ENCODE measurements at places on chromosomes 4 and X. TPM values are rescaled to one million over a fixed set of nuclear protein-coding genes. Genes with fewer than 3 reads are reported as not detected.

- H3K4me1 ChIP-seq: no peaks in the 10 kb centered on the region
- H3K27me3 ChIP-seq: no peaks in the 10 kb centered on the region
- H3K4me3 ChIP-seq: peak overlapping the region; percentile 57
- DNase-seq: no peak
Observed at GRCh38 chrX:154749856-154750255, 1.0 kb downstream of the GAB3 start.

DNA sequence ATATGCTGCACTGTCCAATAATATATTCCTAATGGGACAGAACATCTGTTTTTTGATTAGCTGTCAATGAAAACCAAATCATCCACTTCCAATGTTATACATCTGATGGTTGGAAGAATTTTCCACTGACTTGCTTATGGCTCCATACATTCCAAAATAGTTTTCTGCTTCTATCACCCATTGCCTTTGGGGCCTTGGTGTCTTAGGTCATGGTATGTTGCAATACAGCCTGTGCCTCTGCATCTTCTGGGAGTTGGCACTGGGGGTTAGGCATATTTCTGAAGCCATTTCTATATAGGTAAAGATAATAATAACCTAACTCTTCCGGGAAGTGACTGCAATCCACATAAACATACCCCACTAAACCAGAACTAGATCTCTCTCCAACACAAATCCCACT, 53.2 kb upstream of the NR3C2 start:
- no peaks in the 10 kb centered on the region for H3K36me3 ChIP-seq
- H3K4me1 ChIP-seq: no peaks in the 10 kb centered on the region
- no peak overlapping the region for H3K4me3 ChIP-seq
- no peaks in the 10 kb centered on the region for H3K27me3 ChIP-seq

GRCh38 chr4:180636696-180637404, 1606.4 kb upstream of the TENM3 start:
- H3K36me3 ChIP-seq: no peaks in the 10 kb centered on the region
- H3K4me3 ChIP-seq: no peak overlapping the region
- H3K27me3 ChIP-seq: no peaks in the 10 kb centered on the region
- H3K4me1 ChIP-seq: no peaks in the 10 kb centered on the region

DNA sequence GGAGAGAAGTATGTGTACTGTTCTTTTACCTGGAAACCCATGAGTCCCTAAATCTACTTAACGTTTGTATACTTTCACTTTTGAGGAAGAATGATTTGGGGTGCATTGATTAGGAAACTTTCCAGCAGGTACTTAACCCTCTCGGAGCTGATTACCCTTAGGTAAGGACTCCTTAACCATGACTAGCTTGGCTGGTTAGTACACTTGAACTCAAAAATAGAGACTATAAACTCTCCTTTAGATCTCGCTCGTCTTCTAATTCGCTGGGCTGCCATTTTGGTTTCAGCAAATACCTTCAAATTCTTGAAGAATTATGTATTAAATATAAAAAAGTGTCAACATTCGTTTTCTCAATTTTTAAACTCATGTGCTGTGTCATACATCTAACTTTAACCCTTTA, 2.0 kb downstream of the USP9X start:
- H3K4me3 ChIP-seq: peak overlapping the region; percentile 91
- H3K27ac ChIP-seq: peak overlapping the region; percentile 67
- no peaks in the 10 kb centered on the region for H3K27me3 ChIP-seq
- no peaks in the 10 kb centered on the region for H3K36me3 ChIP-seq

GRCh38 chr4:94339779-94340178, 2.9 kb downstream of the HPGDS start:
- no peaks in the 10 kb centered on the region for H3K36me3 ChIP-seq
- H3K4me1 ChIP-seq: no peaks in the 10 kb centered on the region
- H3K27ac ChIP-seq: no peak overlapping the region
- no peak overlapping the region for H3K4me3 ChIP-seq

Gene CHRNA9
- not detected for total RNA-seq

Gene UGT8
- not detected for total RNA-seq

Data from fibroblast of lung (primary cell).